ENCODE measurements at places on chromosomes 13 and 19.

- DNase-seq: no peak
Measured at GRCh38 chr19:17866312-17866963, 5.3 kb upstream of the SLC5A5 start.

DNA sequence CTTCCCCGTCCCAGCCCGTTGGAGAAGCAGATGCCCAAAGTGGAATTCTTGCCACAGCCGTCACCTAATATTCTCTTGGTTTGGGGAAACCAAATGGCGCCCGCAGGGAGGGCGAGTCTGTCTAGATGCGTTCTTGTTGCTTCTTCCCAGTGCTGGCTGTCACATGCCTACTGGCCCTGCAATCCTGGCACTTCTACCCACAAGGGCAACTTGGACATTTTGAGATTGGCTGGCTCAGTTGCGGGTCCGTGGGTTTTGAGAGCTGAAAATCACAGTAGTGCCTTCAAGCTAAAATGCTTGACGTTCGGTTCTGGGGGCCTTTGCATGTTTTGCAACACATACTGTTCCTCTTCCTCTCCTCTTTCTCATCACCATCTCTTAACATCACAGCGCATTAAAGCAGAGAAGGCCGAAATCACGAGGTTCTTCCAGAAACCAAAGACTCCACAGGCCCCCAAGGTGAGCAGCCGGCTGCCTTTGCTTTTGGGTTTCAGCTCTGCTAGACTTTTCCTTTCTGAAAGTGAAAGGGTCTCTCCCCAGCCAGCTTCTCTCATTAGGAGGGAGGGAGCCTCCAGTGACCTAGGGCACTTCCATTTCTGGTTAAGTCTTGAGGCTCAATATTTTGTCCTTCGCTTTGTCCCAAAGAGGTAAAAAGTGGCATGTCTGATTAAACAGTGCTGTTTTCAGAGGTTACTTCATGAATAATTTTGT is 21.1 kb downstream of the CHAF1A start:
- no peak for DNase-seq

- DNase-seq: no peak
Measured at GRCh38 chr19:3161453-3161852, 17.1 kb upstream of the S1PR4 start.

DNA sequence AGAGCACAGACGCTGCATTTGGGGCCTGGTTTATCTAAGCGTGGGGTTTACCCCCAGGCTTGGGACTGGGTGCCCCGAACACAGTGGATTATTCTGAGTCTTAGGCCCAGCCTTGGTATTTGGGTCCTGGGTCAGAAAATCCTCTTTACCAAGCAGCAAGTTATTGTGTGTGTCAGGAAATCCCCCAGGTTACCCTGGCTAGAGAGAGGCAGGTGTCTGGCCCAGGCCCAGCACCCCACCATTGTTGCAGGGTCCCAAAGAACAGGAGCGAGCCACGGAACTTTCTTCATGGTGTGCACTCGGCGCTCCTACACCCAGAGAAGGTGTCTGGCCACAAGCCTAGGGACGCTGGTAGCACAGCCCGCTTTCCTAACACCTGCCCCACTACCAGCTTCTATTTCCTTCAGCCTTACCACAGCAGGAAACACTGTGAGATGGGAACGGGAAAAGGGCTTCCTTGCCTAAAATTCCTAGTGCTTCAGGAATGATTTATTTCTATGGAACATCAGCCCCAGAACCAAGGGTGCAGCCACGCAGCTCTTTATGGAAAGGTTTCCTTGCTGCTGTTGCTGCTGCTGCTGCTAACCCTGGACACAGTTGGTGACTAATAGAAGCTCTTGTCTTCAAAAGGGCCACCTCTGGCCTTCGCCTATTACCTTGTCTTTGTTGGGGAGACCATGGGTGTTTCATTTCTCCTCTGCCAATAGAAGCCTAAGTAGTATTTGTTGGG is 7.4 kb upstream of the CDX2 start:
- DNase-seq: no peak

DNA sequence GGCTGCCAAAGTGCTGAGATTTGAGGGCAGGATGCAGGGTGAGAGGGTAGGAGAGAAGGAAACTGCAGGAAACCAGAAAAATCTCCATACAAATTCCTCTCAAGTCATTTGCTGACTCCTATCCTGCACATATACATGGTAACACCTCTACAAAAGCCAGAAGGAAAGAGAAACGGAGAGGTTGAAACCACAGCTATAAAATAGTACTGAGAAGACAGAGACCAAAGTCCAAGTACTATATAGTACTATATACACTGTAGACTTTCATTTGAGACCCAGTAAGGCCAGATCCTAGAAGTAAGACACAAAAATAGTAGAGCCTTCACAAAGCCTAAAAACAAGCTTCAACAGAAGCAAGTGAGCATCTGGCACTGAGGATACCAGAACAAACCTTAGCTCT is 103.1 kb downstream of the UGGT2 start:
- no peak for DNase-seq

DNA sequence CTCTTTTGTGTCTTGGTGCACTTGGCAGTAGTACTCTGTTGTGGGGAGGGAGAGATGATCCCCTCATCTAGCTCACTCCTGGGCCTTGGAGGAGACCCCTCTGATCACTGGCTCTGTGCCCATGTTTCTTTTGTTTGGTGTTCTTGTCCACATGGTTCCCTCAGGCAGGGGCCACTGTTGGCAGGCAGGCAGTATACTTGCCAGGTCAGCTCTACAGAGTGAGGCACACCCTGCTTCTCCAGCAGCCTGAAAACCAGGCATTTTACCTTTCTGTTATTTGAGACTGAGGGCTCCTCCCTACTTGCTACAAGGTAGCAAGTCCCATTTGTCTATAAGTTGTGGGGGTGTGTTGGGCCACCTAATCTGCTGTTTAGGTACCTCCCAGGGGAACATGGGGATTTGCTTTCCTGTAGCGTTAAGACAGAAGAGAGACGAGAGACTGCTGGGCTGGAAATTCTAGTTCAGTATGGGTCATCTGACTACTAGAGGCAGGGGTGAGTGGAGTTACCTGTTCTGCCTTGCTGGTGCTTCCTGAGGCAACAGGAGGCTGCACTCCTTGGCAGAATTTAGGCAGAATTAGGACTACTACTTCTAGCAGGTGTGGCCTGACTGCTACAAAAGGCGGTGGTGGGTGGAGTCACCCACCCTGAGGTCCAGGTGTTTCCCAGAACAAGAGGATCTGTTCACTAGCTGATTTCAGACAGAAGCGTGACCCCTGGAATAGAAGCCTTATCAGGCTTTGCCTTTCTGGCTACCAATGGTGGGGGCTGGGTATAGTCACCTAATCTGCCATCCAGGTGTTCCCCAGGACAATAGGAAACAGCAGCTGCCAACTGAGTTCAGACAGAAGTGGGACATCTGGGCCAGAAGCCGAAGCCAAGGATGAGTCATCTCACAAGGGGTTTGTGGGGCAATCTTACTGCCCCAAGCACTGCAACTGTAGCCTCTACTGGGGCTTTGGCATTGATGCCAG is 843.0 kb upstream of the ATXN8OS start:
- DNase-seq: no peak

- no peak for DNase-seq
Measured at GRCh38 chr13:97373787-97374186, 60.2 kb upstream of the RAP2A start.

DNA sequence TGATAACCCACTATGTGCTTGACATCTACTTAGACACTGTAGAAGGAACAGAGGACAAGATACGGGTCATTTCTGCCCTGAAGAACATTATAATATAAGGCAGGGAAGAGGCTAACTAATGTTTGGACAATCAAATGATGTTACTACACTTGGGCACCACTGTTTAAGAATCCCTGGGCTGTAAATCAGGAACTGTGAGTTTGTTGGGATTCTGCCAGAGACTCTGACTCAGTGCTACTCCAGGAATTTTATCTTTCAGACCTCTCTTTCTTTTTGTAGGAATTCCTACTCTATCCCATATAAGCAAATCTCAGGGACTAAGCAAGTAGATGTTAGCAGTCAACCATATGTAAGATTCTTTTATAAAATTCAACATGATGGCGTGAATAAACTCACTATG is 3.1 kb upstream of the ZNF471 start:
- no peak for DNase-seq

- DNase-seq: no peak
Measured at GRCh38 chr19:1019980-1020867, 699 bp downstream of the TMEM259 start.

- no peak for DNase-seq
Measured at GRCh38 chr13:84821261-84821660, 939.0 kb upstream of the SLITRK1 start.

DNA sequence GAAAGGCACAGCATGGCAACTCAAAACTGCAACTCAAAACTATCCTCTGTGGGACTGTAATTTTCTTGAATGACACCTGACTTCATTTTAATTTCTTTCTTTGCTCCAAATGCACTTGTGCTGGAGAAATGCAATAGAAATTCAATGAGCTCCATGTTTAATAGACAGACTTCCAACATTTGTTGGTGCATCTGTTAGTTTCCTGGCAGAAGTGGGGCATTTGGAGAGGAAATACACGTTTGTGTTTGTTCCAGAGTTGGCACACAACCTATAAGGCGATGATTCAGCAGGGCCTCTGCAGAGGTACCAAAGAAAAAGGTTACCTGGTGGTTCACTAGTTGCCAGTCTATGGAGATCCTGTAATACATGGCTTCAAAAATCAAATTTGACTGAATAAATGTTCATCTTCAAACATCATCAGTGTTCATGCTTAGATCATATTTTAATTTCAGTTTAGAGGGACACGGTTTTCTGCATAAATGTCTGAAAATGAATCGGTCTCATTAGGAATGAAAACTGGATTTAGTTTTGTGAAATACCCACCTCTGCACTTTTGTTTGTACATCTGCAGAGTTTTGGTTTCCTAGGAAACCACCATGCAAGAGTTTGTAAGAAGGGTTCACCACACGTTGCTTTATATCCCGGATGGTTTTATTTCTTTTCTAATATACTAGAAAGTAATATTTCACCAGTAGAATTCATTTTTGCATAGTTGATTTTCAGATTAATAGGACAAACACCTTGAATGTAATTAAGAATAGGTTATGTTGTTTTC is 21.8 kb upstream of the OBI1 start:
- no peak for DNase-seq

DNA sequence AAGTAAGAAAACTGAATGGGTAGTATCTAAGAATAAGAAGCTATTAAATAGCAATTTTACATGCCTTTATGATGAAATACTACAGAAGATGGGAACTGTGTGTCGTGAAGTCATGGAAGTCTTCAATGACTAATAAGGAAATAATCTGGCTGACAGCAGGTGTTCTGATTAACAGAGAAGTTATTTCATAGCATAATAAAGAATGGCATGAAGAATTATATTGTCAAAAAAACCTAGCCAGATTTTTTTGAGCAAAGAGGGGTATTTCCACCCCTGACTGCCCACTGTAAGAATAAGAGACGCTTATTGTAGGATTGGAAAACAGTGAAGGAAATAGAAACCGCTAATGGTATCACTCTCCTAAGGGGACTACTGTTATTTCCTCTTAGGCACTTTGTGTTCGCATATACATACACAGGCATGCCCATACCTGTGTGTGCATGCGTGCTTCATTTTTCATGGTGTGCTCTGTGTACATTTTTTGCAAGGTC is 318.8 kb downstream of the SHISA2 start:
- DNase-seq: no peak

- no peak for DNase-seq
Measured at GRCh38 chr13:98869408-98870090, 108.3 kb downstream of the DOCK9 start.

- no peak for DNase-seq
Measured at GRCh38 chr13:33257841-33258807, 27.4 kb downstream of the STARD13 start.

DNA sequence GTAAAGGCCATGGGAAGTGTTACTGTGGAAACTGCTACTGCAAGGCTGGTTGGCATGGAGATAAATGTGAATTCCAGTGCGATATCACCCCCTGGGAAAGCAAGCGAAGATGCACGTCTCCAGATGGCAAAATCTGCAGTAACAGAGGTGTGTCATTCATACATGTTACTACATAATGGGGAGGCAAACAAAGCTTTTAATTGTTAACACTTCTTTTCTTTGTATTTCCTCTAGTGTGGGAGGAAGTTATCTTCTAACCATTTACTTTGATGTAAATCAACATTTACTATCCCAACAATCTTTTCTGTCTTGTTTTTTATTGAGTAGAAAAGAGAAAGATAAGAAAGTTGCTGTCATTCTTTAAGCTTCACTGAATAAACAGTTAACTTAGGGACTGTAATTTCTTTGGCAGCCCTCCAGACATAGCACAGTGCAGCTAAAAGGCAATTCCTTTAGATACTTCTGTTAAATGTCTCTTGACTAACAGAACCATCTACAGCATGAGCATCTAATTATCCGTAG is 126.9 kb downstream of the ITGBL1 start:
- DNase-seq: no peak

- DNase-seq: no peak
Measured at GRCh38 chr13:48816700-48817099, 159.0 kb upstream of the FNDC3A start.

DNA sequence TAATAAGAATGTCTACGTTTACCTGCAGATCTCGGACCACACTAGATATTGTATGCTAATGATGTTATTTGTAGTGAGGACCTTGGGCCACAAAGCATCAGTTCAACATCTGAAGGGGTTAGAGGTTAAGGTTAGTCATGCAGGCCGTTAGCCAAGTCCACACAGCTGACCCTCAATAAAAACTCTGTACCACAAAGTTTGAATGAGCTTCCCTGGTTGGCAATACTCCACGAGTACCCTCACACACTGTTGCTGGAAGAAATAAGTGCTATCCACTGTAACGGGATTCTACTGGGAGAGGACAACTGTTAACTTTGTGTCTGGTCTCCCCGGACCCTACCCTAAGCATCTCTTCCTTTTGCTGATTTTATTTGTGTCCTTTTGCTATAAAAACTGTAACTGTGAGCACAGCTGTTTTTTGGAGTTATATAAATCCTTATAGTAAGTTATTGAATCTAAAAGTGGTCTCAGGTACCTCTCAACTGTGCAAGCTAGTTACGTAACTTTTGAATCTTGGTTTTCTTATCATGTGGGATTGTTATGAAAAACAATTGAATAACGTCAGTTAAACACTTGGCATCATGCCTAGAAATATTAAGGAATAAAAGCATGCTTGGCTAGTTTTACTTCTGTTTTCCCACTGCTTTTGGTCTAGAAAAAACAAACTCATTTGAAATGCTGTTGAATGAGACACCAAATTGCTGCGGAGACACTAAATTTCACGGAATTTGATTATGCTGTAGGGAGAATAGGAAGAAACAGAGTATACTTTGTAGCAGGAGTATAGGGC is 181.5 kb downstream of the DNAJC3 start:
- no peak for DNase-seq

GRCh38 chr13:72805676-72806346 is 23.9 kb downstream of the PIBF1 start:
- DNase-seq: no peak
